Keratinocyte (primary cell): ENCODE measurements at places on chromosomes 6 and 20. TPM values are rescaled to one million over a fixed set of nuclear protein-coding genes. Genes with fewer than 3 reads are reported as not detected.

The RIPOR3 gene
- polyA plus RNA-seq, result 0.10 to 0.40 TPM (median 0.10 TPM) in 3 replicates

The CDSN gene
- 4.0 to 8.3 TPM (median 5.0 TPM) in 3 replicates for polyA plus RNA-seq

The SLC17A1 gene
- not detected in 3 replicates for polyA plus RNA-seq

The KHDRBS2 gene
- not detected in 3 replicates for polyA plus RNA-seq
